ENCODE measurements at places on chromosomes 4 and X. TPM values are rescaled to one million over a fixed set of nuclear protein-coding genes. Genes with fewer than 3 reads are reported as not detected.

DCHS2 gene
- not detected for total RNA-seq

RS1 gene
- total RNA-seq, result not detected

SULT1E1 gene
- not detected for total RNA-seq

SLIT2 gene
- not detected for total RNA-seq

KIF4A gene
- total RNA-seq, result 19.7 TPM
